Karpas-422 (cell line): ENCODE measurements at places on chromosomes 7 and 10.

DNA sequence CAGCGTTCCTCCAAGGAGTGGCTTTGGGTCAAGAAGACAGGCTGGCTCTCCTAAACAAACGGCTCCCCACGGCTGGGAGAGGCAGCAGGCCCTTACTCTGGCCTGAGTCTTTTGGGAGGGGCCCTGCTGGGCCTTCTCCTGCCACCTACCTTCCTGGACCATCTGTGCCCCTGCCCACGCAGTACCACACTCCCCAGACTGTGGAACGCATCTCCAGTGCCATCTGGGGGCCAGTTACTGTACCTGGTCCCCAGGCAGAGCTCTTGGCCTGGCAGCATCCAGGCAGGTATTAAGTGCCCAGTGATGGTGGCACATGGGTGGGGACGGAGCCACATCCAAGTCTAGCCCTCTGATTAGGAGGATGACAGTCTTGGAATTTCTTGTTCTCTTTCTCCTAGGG lies 14.4 kb downstream of the ALKBH4 start:
- DNase-seq: peak; percentile 68
- no peaks in the 10 kb centered on the region for H3K27me3 ChIP-seq
- H3K4me1 ChIP-seq: no peaks in the 10 kb centered on the region
- H3K36me3 ChIP-seq: no peaks in the 10 kb centered on the region
- no peak overlapping the region for H3K4me3 ChIP-seq

- no peaks in the 10 kb centered on the region for H3K27me3 ChIP-seq
- no peaks in the 10 kb centered on the region for H3K36me3 ChIP-seq
- no peak overlapping the region for H3K4me3 ChIP-seq
- DNase-seq: no peak
- no peak overlapping the region for H3K27ac ChIP-seq
- no peaks in the 10 kb centered on the region for H3K4me1 ChIP-seq
Observed at GRCh38 chr7:96899108-96899507, 106.2 kb upstream of the DLX6 start.

GRCh38 chr7:49295146-49295545 lies 370.8 kb downstream of the CDC14C start:
- no peak overlapping the region for H3K4me3 ChIP-seq
- no peaks in the 10 kb centered on the region for H3K36me3 ChIP-seq
- no peak for DNase-seq
- no peaks in the 10 kb centered on the region for H3K27me3 ChIP-seq
- H3K4me1 ChIP-seq: no peaks in the 10 kb centered on the region

DNA sequence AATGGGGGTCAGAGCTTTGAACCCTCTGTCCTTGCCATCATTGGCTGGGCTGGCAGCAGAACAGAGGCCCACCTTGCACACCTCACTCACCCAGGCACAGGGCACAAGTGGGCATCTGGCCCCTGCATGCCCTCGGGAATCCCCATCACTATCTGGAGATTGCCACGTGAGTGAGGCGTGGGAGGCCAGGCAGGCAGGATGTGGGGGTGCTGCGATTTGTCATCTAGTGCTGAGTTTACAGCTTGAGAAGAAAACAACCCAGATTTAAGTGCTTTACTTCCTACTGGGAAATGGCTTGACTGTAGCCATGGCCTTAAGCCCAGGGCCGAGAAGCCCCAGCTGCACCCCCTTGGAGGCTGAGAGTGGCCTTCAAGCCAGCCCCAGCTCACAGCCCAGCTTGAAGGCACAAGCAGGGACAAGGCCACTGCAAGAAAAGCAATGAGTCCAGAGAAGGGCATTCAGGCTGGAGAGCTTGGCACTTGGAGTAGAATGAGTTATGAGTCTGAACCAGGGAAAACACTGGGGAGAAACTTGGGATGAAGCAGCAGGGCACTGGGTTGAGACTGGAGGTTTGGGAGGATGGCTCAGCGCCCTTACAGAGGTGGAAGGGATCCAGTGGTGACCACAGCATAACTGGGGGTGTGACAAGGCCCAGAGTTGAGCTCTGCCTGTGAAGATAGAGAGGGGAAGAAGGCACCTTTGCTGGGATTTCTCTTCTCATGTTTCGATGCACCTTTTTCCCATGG lies 123.0 kb downstream of the CXCL12 start:
- no peaks in the 10 kb centered on the region for H3K36me3 ChIP-seq
- H3K4me1 ChIP-seq: peaks cover 18% of the 10 kb centered on the region
- no peak overlapping the region for H3K27ac ChIP-seq
- DNase-seq: no peak
- H3K27me3 ChIP-seq: no peaks in the 10 kb centered on the region
- no peak overlapping the region for H3K4me3 ChIP-seq

DNA sequence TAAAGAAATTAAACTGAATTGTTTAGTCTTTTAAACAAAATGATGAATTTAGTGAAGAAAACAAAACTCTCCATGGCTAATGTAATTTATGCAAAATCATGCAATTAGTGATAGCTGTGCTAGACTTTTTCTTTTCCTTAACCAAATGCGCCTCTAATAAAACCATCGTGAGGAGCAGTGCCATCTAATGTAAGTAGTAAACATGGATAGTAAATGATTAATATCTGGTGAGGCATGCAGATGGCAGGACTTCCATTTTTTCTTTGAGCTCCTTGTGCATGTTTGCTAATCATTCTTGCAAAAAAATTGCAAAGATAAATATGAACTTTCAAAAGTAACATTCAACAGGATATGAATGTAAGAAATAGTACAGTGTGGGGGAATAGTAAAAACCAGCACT lies 2.3 kb downstream of the INSYN2A start:
- H3K4me3 ChIP-seq: no peak overlapping the region
- DNase-seq: no peak
- no peaks in the 10 kb centered on the region for H3K27me3 ChIP-seq

- H3K36me3 ChIP-seq: no peaks in the 10 kb centered on the region
- H3K4me3 ChIP-seq: no peak overlapping the region
- peak; percentile 54 for DNase-seq
Observed at GRCh38 chr10:12549297-12549696, 199.9 kb downstream of the CAMK1D start.

- H3K27me3 ChIP-seq: no peaks in the 10 kb centered on the region
- H3K4me3 ChIP-seq: no peak overlapping the region
- H3K36me3 ChIP-seq: no peaks in the 10 kb centered on the region
- DNase-seq: no peak
- H3K27ac ChIP-seq: no peak overlapping the region
- H3K4me1 ChIP-seq: no peaks in the 10 kb centered on the region
Observed at GRCh38 chr10:78769526-78769925, 299.2 kb upstream of the ZMIZ1 start.
